T follicular helper cell (primary cell): ENCODE measurements at places on chromosomes 16 and 17.
A peak's percentile ranks its signal among the peaks of the same experiment; 100 is the strongest.

DNA sequence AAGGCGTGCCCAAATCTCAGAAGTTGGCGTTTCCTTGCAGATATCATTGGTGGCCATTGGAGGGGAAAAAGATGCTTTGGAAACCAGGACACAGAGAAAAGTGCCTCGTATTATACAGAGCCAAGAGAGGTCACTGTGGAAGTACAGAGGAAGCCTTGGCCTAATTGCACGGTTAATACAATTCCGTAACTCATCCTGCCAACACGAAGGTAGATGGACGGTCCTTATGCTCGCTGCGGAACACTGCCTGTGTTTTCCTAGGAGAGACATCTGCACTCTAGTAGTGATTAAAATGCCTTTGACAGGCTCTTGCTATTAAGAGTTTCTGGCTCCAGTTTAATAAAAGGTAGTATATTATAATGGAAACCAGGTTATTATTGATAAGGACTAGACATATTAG lies 536.4 kb downstream of the WWOX start:
- no peak for DNase-seq

DNA sequence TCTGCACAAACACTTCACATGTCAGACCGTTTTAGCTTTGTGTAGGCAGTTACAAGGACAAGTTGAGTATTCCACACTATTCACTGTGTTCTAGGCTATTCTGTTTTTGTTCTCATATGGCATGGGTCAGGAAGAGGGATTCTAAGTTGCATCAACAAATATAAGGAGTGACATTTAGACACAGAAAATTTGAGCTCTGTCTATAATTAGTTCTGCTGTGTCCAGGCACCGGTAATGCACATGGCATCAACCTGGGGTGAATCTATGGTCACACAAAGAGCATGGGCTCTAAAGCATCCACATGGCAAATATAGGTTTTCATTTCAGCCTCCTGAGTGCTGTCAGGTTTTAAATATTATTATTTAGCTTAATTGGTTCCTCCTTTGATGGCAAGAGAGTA lies 130.4 kb upstream of the PMFBP1 start:
- no peak for DNase-seq

- no peak for DNase-seq
Observed at GRCh38 chr16:72480911-72481310, 309.0 kb upstream of the PMFBP1 start.

GRCh38 chr16:70691223-70692129 lies 5.6 kb upstream of the MTSS2 start:
- DNase-seq, result no peak

DNA sequence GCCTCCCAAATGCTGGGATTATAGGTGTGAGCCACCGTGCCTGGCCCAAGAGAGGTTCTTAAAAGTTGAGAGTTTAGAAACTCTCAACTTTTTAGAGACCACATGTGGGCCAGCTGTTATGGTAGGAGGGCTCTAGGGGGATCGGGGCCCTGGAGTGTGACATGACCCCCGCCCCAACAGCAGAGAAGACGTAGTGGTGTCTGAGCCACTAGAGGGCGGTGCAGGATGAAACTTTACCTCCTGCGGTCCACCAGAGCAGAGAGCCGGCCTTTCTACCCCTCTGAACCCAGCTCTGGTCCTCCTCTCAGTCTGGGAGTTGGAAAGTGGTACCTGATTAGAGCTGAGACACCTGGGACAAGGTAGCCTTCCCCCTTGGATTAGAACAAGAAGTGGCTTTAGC lies 7.4 kb downstream of the CDK5RAP3 start:
- peak; percentile 22 for DNase-seq

DNA sequence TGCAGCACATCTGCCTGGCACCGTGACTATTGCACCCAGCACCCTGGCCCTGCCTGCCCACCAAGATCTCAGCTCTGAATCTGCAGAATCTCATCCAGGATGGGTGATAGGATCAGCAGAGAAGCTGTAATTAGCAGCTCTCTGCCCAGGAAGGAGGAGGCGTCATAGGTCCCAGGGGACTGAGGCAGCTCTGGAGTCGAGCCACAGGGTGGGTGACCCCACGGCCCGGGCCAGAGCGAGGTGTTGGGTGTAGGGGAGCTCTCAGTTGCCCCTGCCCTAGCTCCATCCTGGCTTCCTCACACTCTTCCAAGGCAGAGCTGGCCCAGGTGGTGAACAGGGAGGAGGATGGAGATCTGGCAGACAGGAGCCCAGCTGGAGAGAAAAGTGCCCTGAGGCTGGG lies 18.2 kb upstream of the FAM83G start:
- no peak for DNase-seq

GRCh38 chr17:76160896-76161528 lies 20.0 kb upstream of the FOXJ1 start:
- DNase-seq, result no peak

GRCh38 chr16:64745258-64745930 lies 376.5 kb downstream of the CDH11 start:
- no peak for DNase-seq

DNA sequence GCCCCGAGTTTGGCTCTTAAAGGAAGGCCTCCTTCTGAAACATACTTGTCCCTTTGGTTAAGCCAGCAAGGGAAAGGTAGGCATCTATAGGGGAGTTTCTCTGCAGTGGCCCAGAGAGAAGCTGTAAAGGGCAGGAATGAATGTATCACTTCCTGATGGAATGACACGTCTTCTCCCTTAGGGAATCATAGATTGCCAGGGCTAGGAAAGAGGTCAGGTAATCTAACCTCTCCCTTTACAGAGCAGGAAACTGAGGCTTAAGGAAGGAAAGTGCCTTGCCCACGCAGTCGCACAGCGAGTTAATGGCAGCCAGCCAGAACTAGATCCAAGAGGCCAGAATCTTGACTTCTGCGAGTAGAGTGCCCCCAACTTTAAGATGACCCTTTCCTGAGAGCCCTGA lies 66.1 kb downstream of the NEUROD2 start:
- no peak for DNase-seq
